ENCODE measurements at places on chromosomes 6 and 20.

DNA sequence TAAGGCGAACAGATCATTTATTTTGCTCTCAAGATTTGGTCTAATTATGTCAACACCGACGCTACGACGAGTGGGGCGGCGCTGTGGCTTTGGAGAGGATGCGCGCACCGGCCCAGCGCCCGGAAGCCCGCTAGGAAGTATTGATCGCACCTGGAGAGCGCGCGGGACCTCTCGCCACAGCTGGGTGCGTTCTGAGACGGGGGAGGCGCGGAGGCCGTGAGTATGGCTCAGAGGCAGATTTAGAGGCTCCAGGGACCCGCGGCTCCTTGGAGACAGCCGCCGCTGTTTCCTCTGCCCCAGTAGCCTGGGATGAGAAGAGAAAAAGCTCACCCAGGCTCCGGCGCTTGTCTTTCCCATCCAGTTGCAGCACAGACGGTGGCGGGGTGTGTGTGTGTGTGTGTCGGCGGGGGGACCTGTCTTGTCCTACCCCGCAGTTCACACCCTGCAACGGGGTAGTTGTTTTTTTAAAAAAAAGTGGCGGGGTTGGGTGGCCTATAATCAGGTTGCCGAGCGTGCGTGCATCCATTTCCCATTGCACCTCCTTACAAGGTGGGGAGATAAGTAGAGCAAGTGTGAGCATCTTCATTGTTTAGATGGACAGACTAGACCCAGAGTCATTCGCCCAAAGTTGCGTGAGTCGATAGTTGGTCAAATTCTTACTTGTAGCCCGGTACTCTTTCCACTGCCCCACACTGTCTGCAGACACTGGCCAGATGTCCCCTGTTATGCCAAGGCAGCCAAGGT is 11.2 kb downstream of the TFAP2D start:
- no peak for DNase-seq

- DNase-seq = no peak
Observed at GRCh38 chr6:3878048-3878666, 29.0 kb downstream of the FAM50B start.

DNA sequence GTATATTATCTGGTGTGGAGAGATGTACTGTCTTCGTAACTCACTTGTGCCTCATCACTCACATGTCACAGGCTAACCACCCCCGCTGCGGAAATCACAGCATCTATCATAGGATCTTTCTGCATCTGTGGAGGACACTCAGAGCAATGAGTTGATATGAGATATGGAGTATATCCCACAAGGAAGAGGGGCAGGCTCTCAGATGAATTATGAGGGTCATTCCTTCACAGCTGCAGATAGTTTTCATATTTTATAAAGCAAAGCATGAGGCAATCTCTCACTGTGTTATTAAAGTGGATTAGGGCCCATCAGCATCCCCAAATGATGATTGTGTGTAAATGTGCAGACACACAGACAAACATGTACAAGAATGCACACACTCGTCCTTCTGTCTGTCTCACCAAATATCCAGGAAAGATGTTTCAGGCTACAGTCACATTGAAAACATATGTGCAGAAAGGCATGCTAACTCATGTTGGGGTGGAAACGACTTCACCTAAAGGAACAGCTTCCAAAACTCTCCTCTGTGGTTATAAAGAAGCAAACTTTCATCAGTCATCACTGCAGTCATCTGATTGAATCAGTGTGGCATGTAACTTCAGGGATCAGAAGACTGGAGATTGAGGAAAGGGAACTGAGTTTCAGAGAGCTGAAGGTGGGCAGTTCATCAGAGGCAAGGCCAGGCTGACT is 164.7 kb downstream of the FOXC1 start:
- no peak for DNase-seq

- DNase-seq = no peak
Observed at GRCh38 chr6:52089758-52090348, 2.4 kb upstream of the PKHD1 start.

GRCh38 chr6:150541576-150541975 is 58.1 kb upstream of the PLEKHG1 start:
- DNase-seq = no peak

GRCh38 chr20:774016-774659 is 5.8 kb upstream of the SLC52A3 start:
- no peak for DNase-seq

GRCh38 chr6:44012078-44012493 is 115.2 kb downstream of the MRPL14 start:
- DNase-seq = no peak

GRCh38 chr20:34033903-34034302 is 40.2 kb downstream of the RALY start:
- DNase-seq = no peak

- no peak for DNase-seq
Observed at GRCh38 chr20:1338096-1338495, 9.2 kb upstream of the SDCBP2 start.

- DNase-seq = no peak
Observed at GRCh38 chr20:38170826-38171674, 6.0 kb upstream of the TGM2 start.

DNA sequence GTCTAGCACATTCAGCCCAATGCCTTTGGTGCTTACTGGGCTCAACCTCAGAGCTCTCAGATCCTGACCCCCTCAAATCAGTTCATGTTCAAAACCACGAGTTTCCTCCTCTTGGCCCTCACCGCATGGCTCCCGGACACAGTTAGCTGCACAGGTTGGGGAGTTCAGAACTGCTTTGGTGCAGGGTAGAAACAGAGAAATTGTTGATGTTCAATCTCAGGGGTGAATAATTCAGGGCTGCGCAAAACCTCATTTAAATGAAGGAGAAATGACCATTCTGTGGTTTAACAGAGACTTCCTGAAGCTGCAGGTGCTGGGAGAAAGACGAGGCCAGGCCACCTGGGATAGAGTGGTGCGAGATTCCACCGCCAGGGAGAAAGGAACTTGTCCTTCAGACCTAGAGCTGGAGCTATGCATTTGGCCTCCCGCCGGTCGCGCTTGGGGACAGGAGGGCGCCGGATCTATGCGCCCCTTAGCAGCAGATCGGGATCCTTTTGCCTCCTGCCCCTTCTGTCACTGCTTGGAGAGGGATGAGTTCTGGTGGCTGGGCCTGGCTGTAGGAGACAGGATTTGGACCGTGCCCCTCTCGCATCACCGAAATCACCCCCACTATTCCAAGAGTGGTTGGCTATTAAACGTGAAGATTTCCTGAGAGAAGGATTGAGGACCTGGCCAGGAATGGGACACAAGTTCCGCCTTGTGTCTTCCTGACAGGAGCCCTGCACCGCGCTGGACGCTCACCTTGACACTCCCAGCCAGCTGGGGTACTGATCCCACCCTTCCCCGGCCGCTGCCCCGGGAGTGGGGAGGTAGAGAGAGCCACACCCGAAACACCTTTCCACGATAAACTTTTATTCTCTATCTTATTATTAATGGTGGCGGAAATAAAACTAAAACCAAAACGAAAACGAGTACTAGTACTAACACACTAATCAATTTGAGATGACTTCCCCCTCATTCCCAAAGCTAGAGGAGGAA is 767 bp upstream of the PAX1 start:
- no peak for DNase-seq

- no peak for DNase-seq
Observed at GRCh38 chr20:54044156-54044555, 26.2 kb downstream of the BCAS1 start.

DNA sequence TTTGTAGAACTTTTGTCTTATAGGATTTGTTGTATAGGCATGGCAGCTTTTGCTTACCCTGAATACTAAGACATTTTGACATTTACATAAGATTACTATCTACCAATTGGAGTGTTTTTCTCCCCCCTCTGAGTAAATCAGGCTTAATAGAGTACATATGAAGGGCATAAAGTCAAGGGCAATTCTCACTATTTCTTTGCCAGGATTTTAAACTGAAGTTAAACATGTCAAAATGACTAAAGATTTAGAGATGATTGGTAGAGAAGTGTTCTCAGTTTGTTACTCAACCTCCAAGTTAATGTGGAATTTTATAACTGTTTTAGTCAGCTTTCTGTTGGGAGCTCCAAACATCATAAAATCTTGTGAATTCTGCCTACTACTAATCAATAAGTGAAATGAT is 157.8 kb downstream of the CDKAL1 start:
- no peak for DNase-seq

DNA sequence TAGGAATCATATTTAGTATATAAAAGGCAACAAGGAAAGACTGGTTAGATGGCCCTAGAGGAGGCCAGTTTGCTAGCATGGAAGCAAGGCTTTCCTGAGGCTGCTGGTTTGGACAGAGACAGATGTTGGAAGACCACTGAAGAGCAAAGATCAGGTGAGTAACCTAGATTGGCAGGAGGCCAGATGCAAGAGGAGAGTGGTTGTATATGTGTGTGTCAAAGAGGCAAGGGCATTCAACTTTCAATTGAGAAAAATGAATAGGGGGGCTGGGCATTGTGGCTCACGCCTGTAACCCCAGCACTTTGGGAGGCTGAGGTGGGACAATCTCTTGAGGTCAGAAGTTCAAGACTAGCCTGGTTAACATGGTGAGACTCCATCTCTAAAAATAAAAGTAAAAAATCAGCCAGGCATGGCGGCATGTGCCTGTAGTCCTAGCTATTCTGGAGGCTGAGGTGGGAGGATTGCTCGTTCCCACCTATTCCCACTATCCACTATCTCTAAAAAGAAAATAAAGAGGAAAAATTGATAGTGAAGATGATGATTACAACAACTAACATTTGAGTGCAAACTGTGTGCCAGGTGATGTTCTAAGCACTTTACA is 79.8 kb downstream of the PRDM1 start:
- no peak for DNase-seq

GRCh38 chr6:152896923-152897322 is 85.9 kb downstream of the FBXO5 start:
- no peak for DNase-seq

DNA sequence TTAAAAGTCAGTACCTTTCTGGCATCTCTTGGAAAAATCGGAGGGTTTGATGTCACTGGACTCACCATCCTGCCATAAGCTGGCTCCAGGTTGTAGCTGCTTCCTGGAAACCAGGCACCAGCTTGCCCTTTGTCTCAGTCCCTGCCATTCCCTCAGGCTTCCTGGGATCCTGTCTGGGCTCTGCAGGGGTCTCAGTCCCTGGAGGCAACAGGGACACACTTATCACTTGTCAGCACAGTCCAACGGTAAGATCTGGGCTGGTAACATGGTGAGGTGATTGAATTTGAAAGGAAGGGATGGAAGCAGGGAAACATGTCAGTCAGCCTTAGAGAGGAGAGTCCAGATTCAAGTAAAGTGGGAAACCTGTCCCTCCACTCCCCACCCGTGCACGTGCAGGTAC is 147.6 kb upstream of the ECI2 start:
- no peak for DNase-seq

DNA sequence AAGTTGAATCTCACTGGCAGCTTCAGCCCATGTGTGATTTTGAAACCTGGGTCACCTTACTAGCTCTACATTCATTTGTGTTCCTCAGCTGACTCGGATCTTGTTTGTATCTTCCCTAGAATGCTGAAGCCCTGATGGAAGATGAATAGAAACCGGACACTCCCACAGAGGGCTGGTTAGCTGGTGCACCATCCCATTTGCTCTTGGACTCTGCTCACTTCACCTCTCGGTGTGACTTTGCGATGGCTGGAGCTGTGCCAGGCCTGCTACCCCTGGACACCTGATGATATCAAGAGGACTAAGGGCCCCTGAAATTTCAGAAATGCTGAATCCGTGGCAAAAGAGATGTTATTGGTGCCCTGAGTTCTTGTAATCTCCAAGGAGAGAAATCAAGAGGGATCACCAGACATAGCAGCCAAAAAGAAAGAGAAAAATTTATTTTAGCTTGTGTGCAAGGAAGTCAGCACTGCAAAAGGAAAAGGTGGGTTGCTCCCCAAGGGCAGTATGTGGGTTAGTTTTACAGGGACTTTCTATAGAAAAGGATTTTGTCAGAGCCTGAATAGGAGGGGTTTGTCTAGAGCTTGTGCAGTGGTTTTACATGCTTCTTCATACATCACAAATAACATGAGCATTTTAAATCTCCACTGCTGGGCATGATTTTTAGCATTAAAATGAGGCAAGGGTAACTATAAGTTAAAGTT is 426.3 kb upstream of the NOX3 start:
- no peak for DNase-seq

- DNase-seq = no peak
Observed at GRCh38 chr6:99187429-99187828, 162.0 kb downstream of the FAXC start.

GRCh38 chr6:2848851-2849250 is 7.2 kb upstream of the SERPINB1 start:
- DNase-seq = peak; percentile 79

GRCh38 chr6:168106633-168107005 is 27.6 kb upstream of the FRMD1 start:
- DNase-seq = no peak

GRCh38 chr6:136095986-136096385 is 154.1 kb downstream of the MTFR2 start:
- DNase-seq = no peak

DNA sequence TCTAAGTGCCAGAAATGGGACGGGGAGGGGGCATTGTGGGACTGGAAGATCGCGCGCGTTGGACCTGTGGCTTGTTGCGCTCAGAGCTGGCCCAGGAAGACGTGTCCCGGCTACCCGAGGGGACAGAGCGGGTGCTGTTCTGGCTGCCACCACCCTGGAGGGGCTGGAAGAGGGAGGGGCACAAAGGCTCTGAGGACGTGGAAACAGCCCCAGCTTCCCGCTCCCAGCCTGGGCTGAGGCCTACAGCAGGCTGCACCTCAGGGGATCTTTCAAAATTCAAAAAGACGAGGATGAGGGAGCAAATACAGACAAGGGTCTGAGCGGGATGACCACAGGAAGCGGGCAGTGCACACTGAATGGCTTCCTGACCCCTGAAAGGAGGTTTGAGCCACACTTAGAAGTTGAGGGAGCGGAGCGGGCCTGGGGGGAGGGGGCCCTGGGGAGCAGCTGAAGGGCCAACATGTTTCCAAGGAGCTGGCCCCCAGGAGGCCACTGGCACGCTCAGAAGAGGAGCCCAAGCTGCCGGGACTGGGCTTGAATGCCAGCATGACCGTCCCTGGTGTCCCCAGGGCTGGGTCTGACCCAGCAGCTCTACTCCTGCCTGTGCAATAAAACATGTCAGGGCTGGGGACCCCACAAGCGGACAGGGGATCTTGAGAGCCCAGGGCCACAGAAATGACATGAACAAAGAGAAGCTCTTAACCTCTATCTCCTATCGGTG is 1.3 kb downstream of the OXT start:
- no peak for DNase-seq

- DNase-seq = peak; percentile 32
Observed at GRCh38 chr6:11785415-11785773, 6.8 kb upstream of the ADTRP start.

- DNase-seq = no peak
Observed at GRCh38 chr6:108667993-108668392, 107.3 kb downstream of the FOXO3 start.
